Right forelimb (tissue), 1 donor: ENCODE measurements at places on chromosomes 6 and 20.
A peak's percentile ranks its signal among the peaks of the same experiment; 100 is the strongest.

- no peak for DNase-seq
Observed at GRCh38 chr6:16683641-16684194, 77.5 kb downstream of the ATXN1 start.

GRCh38 chr6:141677598-141678211, 455.0 kb upstream of the GJE1 start:
- no peak for DNase-seq

DNA sequence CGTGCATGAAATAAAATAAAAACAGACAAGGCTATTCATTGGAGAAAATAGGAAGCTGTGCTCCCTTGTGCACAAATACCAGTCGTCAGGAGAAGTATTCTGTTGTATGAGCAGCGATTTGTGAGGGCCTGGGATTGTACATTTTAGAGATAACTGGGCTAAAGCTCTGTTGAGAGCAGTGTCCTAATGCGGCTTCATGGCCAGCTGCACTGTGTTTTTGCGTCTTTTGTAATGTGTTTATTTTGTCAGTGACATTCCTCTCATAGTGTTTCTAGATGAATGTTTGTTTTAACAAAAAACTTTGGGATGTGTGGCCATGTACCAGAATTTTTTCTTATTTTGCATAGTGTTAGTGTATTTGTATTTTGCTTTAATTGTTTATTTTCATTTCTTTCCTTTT, 14.8 kb downstream of the ERMARD start:
- no peak for DNase-seq

DNA sequence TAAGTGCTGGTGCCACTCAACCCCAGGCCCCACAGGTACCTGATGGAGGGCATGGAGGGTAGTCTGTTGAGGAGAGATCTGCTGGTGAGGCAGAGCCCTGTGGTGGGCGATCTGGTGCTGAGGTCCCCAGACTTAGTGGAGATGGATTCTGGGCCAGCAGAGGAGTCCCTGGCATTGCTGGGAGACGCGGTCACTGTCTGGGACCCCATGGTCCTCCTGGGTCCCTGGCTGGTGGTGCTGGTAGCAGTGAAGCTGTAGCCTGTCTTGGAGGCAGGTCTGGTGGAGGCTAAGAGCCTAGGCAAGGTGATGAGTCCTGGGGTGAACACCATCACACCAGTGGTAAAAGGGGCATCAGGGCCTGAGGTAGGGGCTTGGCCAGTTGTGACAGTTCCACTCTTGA, 6.6 kb downstream of the TREML2 start:
- DNase-seq = no peak

- DNase-seq = no peak
Observed at GRCh38 chr6:138971601-138972000, 16.5 kb downstream of the REPS1 start.

GRCh38 chr6:9657994-9658393, 756.9 kb downstream of the TFAP2A start:
- no peak for DNase-seq

GRCh38 chr6:169263836-169264608, 10.4 kb upstream of the THBS2 start:
- no peak for DNase-seq

GRCh38 chr20:967796-968742, 34.0 kb downstream of the RSPO4 start:
- no peak for DNase-seq

DNA sequence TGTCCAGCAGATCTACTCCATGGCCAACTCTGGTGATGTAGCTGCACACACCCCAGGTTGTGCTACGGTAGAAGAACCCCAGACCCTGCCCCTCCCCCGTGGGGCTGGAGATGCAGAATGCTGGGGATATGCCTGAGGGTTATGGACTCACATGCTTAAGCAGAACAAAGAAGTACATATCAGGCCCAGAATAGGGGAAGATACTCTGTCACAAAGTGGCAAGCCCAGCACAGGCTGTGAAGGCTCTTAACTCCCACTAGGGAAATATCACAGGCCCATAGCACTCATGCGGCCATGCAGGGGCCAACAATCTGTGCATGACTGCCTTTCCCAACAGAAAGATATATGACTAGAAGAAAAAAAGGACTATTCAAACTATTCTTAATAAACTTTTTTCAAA, 234.9 kb downstream of the KCNQ5 start:
- DNase-seq = no peak

DNA sequence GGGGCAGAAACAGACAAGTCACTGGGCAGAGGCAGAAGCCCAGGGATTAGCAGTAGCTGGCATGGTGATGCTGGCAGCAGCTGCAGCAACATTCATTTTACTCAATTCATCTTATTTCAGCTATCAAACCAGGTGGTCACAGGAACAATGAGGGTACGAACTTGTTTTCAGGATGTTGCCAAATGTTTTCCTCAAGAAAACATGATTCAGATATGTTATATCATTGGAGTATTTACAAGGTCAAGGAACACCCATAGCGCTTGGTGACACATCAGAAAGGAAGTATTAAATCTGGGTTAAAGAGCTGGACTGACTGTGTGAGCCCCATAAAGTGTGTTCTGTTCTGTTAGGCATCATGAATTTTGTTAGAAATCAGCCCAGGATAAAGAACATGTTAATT, 456.9 kb upstream of the ID4 start:
- no peak for DNase-seq

GRCh38 chr20:61953037-61954021, 112.4 kb downstream of the TAF4 start:
- DNase-seq = peak; percentile 30

- DNase-seq = no peak
Observed at GRCh38 chr6:5518936-5519491, 257.7 kb downstream of the FARS2 start.

DNA sequence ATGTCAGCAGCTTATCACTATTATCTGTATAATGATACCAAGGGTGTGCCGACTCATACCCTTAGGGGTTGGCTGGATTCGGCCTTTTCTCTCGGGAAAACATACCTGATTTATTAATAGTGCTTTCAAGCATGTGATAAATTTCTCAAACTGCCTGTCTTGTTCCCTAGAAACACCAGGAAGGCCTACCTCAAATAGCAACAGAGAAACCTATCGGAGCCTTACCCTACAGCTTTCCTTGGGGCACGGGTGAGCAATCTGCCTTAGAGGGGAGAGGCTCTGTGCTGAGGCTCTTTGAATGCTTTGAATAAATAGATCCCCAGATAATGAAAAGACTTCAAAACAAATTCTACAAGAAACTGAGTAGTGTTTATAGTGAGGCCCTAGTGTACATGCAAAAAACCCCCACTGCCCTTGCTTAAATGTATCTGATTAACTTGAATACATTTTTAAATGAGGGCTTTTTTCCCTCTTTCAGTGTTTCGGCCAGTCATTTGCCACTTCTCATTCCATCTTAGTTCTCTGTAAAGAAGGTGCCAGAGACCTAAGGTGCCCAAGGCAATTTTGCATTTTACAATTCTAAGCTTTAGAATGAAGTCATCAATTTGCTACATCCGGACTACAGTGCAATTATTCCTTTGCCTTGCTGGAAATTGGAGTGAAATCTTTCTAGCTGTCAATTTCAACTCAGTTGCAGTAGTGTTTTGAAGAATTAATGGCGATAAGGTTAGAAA, 320.1 kb downstream of the ESR1 start:
- no peak for DNase-seq

GRCh38 chr20:62174870-62175624, 7.8 kb upstream of the MTG2 start:
- no peak for DNase-seq

DNA sequence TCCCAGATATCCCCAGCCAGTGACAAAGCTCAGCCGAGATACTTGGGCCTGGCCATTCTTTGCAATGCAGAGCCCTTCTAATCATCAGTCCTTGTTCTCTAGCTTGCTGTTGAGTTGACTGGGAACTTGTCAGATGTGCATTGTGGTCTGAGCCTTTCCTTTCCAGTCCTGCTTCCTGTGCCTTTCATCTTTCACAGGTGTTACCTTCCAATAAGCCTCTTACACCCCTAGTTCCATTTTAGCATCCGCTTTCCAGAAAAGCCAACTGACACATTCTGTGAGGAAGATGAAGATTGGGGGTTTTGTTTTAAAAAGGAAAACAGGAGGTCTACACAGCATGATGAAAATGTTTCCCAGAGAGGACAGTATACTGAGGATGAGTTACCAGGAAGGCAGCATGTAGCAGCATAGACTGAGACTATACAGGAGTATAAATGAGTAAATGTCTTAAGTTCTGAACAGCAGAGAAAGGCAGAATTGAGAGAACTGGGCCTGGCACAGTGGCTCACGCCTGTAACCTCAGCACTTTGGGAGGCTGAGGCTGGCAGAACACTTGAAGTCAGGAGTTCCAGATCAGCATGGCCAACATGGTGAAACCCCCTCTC, 5.6 kb upstream of the CEP85L start:
- DNase-seq = no peak

DNA sequence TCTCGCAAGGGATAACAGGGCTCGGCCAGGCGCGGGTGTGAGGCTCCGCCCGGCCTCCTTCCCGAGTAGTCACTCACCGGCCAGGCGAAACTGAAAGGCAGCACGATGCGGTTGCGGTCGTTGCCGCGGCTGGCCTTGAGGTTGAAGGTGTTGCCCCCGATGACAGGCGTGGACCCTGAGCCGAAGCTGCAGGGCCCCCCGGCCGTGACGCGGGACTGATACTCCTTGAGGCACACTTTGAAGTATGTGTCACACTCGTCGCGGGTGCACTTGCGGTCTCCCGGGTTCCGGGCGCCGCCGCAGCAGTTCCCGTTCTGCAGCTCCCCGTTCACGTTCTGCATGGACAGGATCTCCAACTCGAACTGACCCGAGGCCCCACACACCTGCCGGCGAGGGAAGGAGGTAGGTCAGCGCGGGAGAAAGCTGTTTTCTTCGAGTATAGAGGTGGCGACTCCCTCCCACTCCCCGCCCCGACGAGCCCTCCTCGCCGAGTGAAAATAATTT, 1.1 kb downstream of the JAG1 start:
- peak; percentile 67 for DNase-seq

GRCh38 chr6:97198046-97198565, 84.9 kb downstream of the MMS22L start:
- no peak for DNase-seq

DNA sequence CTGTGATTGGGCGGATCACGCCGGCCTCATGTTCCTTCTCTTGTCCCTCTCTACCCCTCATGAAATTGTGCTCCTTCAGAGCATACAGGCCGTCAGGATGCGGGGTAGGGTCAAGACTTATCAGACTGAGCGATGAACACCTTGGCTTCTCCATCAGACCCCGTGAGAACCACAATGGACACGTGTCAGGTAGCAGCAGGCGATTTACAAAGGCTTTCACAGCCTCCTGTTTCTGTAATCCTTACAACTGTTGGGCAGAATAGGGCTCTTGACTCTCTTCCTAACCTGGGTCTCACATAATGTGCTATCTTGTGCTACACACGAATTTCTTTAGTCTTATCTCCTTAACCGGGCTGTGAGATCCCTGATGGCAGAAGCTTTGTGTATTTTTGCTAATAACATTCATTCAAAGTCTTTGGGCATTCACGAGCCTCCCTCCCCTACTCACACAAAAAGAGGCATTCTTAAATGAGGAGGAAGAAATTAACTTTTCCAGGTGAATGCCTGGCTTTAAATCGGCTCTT, 122.9 kb upstream of the SLC22A23 start:
- DNase-seq = no peak

GRCh38 chr6:48809700-48810099, 653.4 kb downstream of the MMUT start:
- no peak for DNase-seq

DNA sequence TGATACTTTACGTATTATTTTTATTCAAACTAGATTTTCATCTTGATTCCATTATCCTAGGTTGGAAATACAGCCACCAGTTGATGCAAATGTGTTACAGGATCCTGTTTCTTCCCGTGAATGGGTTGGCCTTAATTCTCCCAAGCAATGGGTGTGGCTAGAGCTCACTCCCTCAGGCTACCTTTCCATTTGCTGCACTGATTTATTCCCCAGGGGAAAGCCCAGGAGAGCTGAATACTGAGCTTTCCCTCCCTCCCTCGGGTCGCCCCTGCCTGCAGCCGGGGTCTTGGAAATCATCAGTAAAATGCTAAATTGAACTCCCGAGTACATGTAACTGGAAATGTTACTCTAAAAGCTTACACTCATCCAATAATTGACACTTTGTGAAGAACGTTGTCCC, 9.9 kb downstream of the SMOC2 start:
- DNase-seq = no peak

- DNase-seq = no peak
Observed at GRCh38 chr6:106823732-106824351, 150.7 kb downstream of the CD24 start.

DNA sequence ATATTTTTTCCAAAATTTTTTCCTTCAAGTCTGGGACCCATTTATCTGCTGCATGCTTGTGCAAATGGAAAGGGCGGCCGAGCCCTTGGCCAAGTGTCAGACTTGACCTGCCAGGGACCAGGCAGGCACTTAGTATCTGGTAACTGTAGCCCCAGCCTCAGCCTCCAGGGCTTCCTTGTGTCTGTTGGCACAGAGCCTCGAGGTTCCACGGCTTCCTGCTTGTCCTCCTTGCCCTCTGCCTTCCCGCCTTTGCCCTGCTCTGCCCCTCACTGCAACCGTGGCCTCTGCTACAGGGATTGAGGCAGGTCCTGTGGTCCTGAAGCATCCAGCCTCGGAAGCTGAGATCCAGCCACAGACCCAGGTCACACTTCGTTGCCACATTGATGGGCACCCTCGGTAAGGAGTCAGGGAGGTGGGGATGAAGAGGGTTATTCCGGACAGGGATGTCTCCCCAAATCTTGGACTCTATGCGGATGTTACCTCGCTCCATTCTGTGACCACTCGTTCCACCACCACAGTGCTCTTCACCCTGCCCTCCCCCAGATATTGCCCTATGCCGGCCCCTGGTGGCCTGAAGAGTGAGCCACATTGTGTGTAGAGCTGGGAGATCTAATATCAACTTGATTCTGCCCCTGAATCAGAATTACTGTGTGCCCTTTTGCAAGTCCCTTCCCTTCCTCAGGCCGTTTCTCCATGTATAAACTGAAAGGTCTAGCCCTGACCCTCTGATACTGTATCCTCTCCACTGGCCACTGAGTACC, 41.5 kb upstream of the SRF start:
- no peak for DNase-seq

- DNase-seq = no peak
Observed at GRCh38 chr20:52076164-52076563, 115.4 kb downstream of the ZFP64 start.

DNA sequence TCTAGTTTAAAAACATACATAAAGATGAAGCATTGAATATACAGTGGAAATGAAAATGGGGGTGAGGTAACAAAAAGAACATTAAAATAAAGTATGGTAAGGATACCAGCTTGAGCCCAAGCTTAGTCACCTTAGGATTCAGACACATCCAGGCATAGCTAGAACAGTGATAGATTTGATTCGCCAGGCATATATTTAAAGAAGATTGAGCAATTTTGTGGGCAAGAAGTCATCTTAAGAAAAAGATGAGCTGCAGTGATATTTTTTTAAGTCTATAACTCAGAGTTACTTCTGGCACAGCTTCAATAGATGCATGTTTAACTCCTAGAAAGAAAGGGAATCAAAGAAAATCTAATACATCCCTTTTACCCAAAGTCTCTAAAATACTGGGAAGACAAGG, 97.9 kb downstream of the BMP5 start:
- no peak for DNase-seq

- DNase-seq = no peak
Observed at GRCh38 chr6:2468601-2468955, 223.2 kb upstream of the GMDS start.

- DNase-seq = no peak
Observed at GRCh38 chr6:317060-317447, 24.8 kb downstream of the DUSP22 start.
